ENCODE measurements at places on chromosomes 3 and 15.

- no peak for DNase-seq
Measured at GRCh38 chr3:159030886-159031679, 229.2 kb downstream of the MFSD1 start.

DNA sequence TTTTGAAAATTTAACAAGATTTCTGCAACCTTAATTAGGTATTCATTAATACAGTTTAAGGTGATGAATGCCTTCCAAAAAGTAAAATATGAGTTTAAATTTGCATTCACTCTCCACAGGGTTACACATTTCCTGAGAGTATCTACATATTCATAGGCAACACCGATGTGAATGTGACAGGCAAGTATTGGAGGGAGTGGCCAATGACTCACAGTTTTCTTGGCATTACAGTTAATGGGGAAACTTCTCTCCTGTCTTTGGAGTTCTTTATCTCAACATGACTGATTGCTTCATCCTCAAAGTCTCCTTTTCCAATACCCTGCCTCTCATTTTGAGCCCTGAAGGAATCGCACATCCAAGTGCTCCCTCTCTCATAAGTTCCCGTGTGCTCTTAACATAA lies 181.9 kb upstream of the CHL1 start:
- no peak for DNase-seq

DNA sequence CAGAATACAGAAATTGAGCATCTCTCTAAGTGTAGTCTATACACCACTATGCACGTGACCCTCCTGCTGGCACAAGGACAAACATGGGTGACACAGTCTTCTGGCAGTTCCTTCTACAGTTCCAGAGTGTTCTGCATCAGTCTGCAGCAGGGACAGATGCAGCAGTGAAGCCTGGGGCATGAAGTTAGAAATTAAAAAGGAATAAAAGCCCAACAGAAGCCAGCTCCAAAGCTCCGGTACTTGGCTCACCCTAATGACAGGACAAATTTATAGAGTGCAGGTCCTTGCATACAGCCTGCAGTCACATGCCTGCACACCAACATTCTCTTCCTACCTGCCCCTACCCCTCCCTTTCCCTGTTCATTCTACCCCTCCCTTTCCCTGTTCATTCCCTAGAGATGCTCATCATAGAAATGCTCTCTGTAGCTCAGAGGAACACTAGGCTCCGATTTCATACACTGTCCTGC lies 15.0 kb downstream of the UACA start:
- DNase-seq: peak; percentile 37

GRCh38 chr15:72042054-72042453 lies 75.9 kb downstream of the MYO9A start:
- no peak for DNase-seq

DNA sequence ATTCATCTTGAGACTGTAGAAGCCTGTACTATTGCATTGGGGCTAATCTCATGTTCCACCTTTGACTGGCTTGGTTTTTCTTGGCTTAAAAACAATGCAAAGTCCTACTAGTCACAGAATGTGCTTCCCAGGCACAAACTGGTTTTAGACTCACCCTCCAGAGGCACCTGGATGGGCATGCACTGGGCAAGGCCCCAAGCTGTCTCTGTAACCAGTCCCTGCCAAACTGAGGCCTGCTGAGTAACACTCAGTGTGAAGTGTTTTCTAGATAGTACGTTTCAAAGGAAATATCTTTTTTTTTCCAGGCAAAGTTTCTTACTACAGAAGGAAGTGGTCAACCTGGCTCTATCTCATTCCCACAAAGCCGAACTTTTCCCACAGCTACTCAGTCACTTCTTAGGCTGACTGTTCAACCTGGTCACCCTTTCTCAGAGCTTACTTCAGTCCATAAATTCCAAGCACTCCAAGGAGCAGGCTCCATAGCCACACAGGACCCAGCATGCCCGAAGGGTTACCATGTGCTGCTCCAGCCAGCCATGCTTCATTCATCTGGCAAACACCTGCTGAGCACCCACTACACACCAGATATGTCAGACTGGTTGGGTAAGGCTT lies 57.4 kb downstream of the NPTN start:
- DNase-seq: peak; percentile 89
